Upper lobe of left lung (tissue), 6 donors: ENCODE measurements at places on chromosomes 3 and 15. TPM values are rescaled to one million over a fixed set of nuclear protein-coding genes. Genes with fewer than 3 reads are reported as not detected.

GRCh38 chr15:38514601-38515000 lies 50.0 kb downstream of the RASGRP1 start:
- no peaks in the 10 kb centered on the region for H3K36me3 ChIP-seq
- no peaks in the 10 kb centered on the region for H3K27me3 ChIP-seq
- no peak for DNase-seq
- no peak overlapping the region for H3K4me3 ChIP-seq

TIMP4 gene
- total RNA-seq: 4.7 TPM

- DNase-seq: no peak
- H3K4me1 ChIP-seq: no peaks in the 10 kb centered on the region
- no peak overlapping the region for H3K4me3 ChIP-seq
- no peaks in the 10 kb centered on the region for H3K27me3 ChIP-seq
- H3K27ac ChIP-seq: no peak overlapping the region
These were observed 349.2 kb upstream of the MCTP2 start for GRCh38 chr15:93882141-93882540.

DNA sequence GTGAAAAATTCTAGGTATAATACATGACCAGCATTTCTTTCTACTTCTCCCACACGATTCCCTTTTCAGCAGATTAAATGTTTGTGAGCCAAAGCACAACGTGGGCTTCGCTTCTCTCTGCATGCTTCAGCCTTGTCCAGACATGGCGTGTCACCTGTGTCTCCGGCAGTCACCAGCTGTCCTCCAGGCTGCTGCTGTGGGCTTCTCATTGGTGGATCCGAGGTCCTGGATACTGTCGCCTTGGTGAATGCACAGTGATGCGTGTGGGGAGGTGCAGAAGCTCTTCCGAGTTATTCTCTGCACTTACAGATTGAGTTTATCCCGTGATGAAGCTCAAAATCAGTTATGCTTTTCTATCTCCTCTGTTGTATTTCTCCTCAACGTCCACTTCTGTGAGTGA lies 23.0 kb upstream of the GOLGA8J start:
- no peaks in the 10 kb centered on the region for H3K27me3 ChIP-seq
- no peaks in the 10 kb centered on the region for H3K36me3 ChIP-seq
- no peaks in the 10 kb centered on the region for H3K4me1 ChIP-seq

ARHGAP31 gene
- total RNA-seq: 91.0 TPM

GRCh38 chr15:80643431-80643951 lies 51.6 kb upstream of the ABHD17C start:
- no peak for DNase-seq
- H3K27me3 ChIP-seq: no peaks in the 10 kb centered on the region
- no peak overlapping the region for H3K27ac ChIP-seq
- H3K4me3 ChIP-seq: no peak overlapping the region
- no peaks in the 10 kb centered on the region for H3K36me3 ChIP-seq
- no peaks in the 10 kb centered on the region for H3K4me1 ChIP-seq

GPR62 gene
- total RNA-seq: not detected

GRCh38 chr3:57078635-57079473 lies 18.4 kb downstream of the SPATA12 start:
- H3K27ac ChIP-seq: no peak overlapping the region
- DNase-seq: peak; percentile 68
- H3K4me1 ChIP-seq: peaks cover 17% of the 10 kb centered on the region
- peak overlapping the region; percentile 85 for H3K4me3 ChIP-seq
- H3K27me3 ChIP-seq: no peaks in the 10 kb centered on the region

DNA sequence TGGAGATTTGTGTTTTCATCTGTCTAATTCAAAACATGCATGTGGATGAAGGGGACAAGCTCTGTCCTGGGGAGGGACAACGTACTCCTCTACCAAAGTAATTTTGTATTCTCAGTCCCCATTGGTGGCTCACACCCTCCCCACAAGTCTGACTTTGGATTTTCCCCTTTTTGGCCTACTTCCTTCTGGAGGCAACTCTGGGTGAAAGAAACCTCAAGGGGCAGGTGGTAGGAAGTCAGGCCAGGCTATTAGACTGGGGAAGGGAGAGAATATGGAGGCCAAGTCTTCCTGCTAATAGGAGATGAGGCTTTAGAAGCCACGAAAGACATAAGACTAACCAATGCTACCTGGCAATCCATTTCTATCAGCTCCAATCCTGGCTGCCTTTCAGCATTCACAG lies 124.9 kb upstream of the RASGRP1 start:
- no peaks in the 10 kb centered on the region for H3K36me3 ChIP-seq
- no peak overlapping the region for H3K27ac ChIP-seq
- no peaks in the 10 kb centered on the region for H3K27me3 ChIP-seq
- no peak overlapping the region for H3K4me3 ChIP-seq
- no peak for DNase-seq

DNA sequence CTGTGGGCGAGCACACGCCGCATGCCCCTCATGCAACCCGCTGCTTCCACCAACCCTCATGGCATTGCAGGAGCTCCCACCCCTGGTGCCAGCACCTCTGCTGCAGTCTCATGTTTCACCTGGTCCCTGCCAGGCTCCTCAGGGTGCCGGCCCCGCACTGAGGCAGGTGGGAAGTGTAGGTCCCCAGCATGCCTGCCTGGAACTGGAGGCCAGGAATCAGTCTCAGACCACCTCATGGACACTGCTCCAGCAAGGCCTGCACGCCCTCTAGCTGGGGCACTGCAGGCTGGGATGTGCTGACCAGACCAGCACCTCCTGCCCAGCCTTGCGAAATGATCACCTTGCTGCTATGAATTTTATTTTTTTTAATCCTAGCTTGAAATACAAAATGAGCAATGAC lies 39.1 kb downstream of the OCA2 start:
- no peaks in the 10 kb centered on the region for H3K4me1 ChIP-seq
- H3K27ac ChIP-seq: no peak overlapping the region
- H3K4me3 ChIP-seq: no peak overlapping the region

DNA sequence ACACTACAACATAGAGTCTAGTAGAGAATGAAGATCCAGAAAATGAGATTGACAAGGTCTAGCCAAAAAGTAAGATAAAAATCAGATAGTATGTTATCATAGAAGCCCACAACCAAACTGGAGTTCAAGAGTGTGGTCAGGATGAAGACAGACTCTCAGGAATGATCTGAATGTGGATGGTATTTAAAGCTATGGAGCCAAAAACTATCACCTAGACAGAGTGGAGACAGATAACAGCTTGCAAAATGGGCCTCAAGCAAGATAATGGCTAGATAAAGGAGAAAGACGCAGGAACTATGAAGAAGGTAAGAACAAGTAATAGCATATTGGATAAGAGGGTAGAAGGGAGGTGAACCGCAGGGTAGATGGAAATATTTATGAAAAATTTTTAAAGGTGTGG lies 35.4 kb downstream of the ZMAT3 start:
- no peaks in the 10 kb centered on the region for H3K27me3 ChIP-seq
- no peaks in the 10 kb centered on the region for H3K36me3 ChIP-seq
- H3K4me3 ChIP-seq: no peak overlapping the region
- no peak for DNase-seq
- peaks cover 6% of the 10 kb centered on the region for H3K4me1 ChIP-seq

DNA sequence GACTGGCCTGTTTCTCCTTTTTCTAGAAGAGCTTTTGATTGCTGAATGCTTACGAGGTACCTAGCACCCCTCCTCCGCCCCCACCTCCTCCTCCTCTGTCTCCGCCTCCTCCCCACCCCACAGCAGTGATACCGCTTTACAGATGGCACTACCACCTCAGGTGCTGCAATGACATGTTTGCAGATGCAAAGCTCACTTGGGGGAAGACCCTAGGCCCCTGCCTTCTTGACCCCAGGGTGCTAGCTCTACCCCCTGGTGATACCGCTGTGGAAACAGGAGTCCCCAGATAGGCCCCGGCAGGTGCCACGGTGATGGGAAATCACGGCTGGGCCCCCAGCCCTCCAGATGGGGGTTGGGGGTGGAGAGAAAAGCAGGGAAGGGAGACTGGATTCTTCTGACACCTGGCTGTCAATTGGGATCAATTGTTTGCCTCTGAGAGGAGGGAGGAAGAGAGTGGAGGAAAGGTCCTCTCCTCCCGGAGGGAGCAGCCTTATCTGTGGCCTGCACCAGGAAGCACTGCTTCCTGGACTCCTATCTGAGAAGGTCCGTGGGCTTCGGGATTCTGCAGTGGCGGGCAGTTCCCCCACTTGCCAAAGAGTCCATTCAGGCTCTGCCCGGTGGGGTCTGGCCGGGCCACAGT lies 37.6 kb downstream of the DNASE1L3 start:
- H3K36me3 ChIP-seq: peaks cover 31% of the 10 kb centered on the region
- H3K27ac ChIP-seq: peak overlapping the region; percentile 27
- no peak for DNase-seq
- H3K4me3 ChIP-seq: no peak overlapping the region
- peaks cover 40% of the 10 kb centered on the region for H3K4me1 ChIP-seq

DNA sequence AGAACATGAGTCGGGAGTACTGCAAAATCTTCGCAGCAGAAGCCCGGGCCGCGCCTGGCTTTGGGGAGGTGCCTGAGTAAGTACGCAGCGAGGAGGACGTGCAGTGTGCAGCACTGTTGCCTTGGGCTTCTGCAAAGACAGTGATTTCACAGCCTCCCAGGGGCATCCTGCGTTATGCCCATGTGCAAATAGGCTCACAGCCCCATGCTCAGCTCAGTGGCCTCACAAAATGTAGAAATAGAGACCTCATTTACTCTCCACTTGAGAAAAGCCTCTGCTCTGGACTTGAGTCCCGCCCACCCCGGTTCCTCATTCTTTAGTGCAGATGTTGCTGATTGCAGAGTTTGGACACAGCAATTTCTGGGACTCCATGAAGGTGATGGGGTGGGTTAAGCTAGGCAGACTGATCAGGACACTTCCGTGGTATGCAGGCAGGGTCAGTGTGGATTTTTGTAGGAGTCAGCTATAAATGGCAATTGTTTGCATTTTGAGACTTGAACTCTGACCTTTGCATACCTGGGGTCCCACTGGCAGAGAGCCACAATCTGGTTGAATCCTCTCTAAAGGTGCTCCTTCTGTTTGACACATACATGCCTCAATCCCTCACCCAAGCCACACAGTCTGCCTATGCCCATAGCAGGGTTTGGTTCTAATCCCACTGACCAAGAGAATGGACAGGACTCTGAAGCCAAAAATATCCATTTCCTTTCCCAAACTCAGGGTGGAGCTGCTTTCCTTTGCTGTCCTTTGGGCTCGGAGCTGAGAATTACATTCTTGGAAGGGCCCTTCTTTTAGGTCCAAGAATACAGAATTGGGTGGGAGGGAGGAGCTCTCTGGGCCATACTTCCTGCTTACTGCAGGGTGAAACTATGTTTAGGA lies 20.7 kb upstream of the SLC28A1 start:
- H3K4me3 ChIP-seq: no peak overlapping the region
- no peaks in the 10 kb centered on the region for H3K27me3 ChIP-seq
- DNase-seq: peak; percentile 75
- peaks cover 2% of the 10 kb centered on the region for H3K4me1 ChIP-seq
- no peaks in the 10 kb centered on the region for H3K36me3 ChIP-seq

- no peaks in the 10 kb centered on the region for H3K27me3 ChIP-seq
- no peaks in the 10 kb centered on the region for H3K36me3 ChIP-seq
- no peak for DNase-seq
These were observed 98.7 kb upstream of the BFSP2 start for GRCh38 chr3:133301194-133301593.

DNA sequence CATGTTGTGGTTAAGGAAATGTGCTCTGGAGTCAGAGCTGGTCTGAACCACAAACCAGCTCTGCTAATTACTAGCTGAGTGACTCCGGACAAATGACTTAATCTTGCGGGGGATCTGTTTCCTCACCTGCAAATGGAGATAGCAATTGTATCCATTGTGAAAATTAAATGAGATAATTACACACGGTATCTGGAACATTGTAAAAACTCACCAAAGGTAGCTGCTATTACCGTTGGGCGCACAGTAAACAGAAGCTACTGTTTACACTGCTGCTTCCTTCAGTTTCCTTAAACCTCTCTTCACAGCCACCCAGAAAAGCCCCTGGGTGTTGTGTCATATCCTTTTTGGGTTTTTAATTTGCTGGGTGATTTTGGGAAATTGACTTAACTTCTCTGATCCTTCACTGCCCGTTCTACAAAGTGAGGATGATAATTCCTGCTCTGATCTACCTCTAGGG lies 107.8 kb downstream of the MEGF11 start:
- no peak for DNase-seq
- no peak overlapping the region for H3K27ac ChIP-seq
- H3K4me3 ChIP-seq: no peak overlapping the region
- no peaks in the 10 kb centered on the region for H3K36me3 ChIP-seq
- H3K27me3 ChIP-seq: no peaks in the 10 kb centered on the region
- H3K4me1 ChIP-seq: no peaks in the 10 kb centered on the region

LNP1 gene
- 4.2 TPM for total RNA-seq

- no peak overlapping the region for H3K4me3 ChIP-seq
- H3K27me3 ChIP-seq: no peaks in the 10 kb centered on the region
- H3K4me1 ChIP-seq: no peaks in the 10 kb centered on the region
- H3K36me3 ChIP-seq: no peaks in the 10 kb centered on the region
- peak overlapping the region; percentile 4 for H3K27ac ChIP-seq
These were observed 36.6 kb downstream of the CD86 start for GRCh38 chr3:122091602-122092295.

DNA sequence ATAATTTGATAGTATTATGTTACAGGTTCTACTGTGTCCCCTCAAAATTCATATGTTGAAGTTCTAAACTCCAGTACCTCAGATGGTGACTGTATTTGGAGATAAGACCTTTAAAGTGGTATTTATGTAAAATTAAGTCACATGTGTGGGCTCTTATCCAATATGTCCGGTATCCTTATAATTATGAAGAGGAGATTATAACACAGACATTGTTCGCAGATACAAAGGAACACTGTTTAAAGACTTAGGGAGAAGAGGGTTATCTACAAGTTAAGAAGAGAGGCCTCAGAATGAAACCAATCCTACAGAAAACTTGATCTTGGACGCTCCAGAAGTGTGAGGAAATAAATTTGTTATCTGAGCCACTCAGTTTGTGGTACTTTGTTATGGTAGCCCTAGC lies 50.9 kb downstream of the DPH6 start:
- no peak for DNase-seq
- H3K4me3 ChIP-seq: no peak overlapping the region
- no peaks in the 10 kb centered on the region for H3K36me3 ChIP-seq
- no peaks in the 10 kb centered on the region for H3K27me3 ChIP-seq
- no peak overlapping the region for H3K27ac ChIP-seq

- peak overlapping the region; percentile 11 for H3K27ac ChIP-seq
- no peaks in the 10 kb centered on the region for H3K27me3 ChIP-seq
- H3K4me3 ChIP-seq: no peak overlapping the region
- no peak for DNase-seq
- peaks cover 27% of the 10 kb centered on the region for H3K4me1 ChIP-seq
These were observed 73.8 kb downstream of the AAGAB start for GRCh38 chr15:67180514-67181191.

ZNF502 gene
- 3.9 TPM for total RNA-seq

FEZF2 gene
- not detected for total RNA-seq

DNA sequence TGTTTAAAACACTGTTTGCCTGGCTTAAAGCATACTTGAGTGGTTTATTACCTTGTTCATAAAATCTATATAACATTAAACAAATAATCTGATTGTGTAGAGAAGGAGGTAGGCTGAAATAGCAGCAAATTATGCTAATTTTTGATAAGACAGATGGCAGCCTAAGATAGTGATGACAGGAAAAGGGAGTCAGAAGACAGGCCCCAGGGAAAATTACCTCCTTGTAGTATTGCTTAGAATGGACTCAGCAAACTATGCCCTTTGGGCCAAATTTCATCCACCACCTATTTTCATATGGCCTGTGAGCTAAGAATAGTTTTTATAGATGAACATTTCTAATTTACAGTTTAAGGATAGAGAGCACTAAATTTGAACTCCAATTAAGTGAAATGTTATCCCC lies 37.8 kb downstream of the CHD2 start:
- H3K36me3 ChIP-seq: peaks cover 77% of the 10 kb centered on the region
- no peaks in the 10 kb centered on the region for H3K4me1 ChIP-seq
- H3K27ac ChIP-seq: no peak overlapping the region
- H3K27me3 ChIP-seq: no peaks in the 10 kb centered on the region
